ENCODE measurements at places on chromosomes 6 and 20.

GRCh38 chr6:158648682-158649131, 1.1 kb upstream of the SYTL3 start:
- DNase-seq = no peak

GRCh38 chr20:50969435-50969834, 10.8 kb downstream of the MOCS3 start:
- DNase-seq = no peak

DNA sequence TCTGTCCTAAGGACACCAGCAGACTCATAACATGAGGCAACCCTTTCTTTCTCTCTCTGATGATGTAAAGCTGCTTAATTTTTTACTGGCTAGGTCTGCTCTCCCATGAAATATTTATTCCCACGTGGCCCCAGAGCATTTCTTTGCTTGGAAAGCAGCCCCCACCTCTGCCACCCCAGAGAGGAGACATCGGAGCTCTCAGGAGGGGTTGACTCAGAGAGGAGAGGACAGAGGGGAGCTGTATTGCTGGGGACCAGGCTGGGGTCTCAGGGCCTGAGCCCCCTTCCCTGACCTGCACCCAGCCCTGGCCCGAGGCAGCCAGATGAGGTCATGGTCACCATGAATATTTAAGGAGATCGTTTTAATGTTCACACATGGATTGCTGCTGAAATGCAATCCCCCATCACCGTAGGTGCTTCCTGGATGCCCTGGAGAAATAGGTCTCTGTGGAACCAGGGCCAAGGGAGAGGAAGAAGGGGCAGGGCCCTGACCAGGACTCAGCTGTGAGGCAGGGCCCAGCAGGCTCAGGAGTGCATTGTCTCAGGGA, 117.5 kb downstream of the DLL1 start:
- no peak for DNase-seq

DNA sequence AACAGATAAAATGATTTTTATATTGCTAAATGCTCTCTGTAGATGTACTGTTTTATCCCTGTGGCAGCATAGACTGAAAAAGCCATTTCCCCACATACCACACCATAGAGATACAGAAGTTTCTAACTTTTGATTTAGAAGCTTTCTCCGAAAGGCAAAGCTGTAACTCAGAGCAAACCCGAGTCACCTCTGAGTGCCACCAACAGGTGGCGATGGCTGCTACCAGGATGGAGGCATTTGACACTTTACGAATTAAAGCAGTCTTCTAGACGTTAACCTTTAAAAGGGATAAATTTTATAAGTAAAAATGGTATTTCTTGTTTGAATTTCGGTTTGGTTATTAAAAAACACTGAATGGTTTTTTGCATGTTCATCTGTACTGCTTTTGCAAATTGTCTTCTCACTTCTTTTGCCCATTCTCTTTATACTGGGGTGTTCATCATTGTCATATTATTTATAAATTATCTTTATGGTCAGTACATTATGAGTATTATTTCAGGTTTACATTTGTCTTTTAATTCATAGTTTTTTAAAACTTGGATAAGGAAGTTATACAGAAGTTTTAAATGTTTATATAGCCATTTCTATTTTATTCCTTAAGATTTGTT, 201.0 kb upstream of the CEP162 start:
- DNase-seq = peak; percentile 1

DNA sequence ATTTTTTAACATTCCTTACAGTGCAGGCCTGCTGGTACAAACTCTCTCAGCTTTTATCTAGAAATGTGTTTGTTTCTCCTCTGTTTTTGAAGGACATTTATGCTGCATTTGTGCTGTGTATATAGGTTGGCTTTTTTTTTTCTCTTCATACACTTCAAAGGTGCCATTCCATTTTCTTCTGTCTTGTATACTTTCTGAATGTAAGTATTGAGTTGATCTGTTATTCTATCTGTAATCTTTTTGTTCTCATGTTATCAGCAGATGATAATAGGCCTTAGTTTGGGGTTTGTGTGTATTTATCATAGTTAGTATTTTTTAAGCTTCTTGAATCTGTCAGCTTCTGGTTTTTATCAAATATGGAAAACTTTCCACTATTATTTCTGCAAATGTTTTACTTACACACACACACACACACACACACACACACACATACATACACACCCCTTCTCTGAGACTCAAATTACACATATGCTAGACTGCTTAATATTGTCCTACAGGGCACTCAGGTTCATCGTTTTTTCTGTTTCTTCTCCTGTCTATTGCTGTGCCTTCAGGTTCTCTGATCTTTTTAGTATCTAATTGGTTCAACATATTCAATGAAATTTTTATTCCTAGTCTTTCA, 74.6 kb downstream of the RPP40 start:
- DNase-seq = no peak

DNA sequence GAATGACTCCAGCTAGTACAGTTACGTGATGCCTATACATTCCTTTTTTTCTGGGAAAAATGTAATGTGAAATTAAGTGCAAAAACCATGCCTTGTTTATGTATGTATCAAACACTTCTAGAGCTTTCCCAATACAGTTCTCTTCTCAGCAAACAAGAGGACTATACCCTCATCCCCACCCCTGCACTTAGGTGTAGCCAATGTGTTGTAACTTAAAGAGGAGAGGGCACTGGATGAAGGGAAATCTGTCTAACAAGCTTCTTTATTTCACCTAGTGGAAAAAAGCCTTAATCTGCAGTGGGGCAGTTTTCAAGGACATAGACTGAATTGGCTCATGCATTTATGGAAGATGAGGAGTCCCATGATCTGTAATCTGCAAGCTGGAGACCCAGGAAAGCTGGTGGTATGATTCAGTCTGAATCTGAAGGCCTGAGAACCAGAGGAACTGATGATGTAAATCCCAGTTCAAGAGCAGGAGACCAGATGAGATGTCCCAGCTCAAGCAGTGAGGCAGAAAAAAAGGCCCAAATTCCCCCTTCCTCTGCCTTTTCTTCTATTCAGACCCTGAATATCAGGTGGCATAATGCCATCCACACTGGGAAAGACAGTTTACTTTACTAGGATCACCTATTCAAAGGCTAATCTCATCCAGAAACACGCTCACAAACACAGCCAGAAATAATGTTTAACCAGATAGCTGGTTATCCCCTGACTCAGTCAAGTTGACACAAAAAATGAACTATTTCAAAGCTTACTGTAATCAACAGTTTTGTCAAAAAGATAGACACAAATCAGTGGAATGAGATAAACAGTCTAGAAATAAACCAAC, 25.8 kb upstream of the SLC17A3 start:
- DNase-seq = no peak

DNA sequence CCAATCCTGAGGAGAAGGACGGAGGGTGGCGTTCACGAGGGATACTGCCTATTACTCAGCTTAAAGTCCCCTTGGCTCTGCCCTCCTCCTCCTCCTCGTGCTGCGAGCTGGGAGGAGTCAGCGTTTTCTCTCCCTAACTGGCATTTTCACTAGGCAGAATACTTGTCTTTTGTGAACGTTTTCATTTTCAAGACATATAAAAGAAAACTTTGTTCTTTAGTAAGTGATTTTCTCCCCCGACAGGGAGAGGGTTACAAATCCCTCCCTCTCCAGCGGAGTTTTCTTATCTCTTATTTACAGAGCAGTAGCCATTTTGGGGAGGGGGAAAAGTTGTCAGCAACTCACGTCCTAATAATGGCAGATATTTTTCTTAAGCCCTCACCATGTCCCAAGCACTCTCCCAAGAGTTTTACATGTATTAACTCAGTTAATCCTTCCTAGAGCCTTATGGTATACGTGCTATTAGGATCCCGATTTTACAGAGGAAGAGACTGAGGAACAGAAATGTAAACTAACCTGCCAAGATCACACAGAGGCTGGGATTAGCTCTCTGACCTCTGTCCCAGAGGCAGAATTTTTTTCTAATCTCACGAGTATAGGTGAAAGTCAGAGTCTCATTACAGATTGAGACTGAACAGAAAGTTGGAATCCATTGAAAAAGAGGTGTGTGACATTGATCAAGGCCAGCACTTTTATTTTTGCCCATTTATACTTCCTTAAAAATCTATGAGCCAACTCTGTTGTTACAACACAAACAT, 30.0 kb upstream of the ZNF217 start:
- no peak for DNase-seq

- DNase-seq = no peak
Observed at GRCh38 chr6:4598384-4598995, 177.7 kb upstream of the CDYL start.

GRCh38 chr6:7691675-7692452, 34.0 kb upstream of the BMP6 start:
- DNase-seq = no peak

DNA sequence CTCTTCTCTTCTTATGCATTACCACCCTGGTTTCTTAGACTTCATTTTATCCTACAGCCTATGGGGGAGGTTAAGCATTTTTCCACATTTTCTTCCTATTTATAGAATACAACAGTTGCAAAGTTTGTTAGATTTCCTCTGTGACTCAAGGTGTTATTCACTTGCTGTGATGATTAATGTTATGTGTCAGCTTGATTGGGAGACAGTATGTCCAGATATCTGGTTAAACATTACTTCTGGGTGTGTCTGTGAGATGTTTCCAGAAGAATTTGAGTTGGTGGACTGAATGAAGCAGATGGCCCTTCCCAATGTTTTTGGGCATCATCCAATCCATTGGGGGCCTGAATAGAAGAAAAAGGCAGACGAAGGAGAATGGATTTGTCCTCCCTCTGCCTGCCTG, 131.3 kb downstream of the C6orf118 start:
- DNase-seq = no peak

DNA sequence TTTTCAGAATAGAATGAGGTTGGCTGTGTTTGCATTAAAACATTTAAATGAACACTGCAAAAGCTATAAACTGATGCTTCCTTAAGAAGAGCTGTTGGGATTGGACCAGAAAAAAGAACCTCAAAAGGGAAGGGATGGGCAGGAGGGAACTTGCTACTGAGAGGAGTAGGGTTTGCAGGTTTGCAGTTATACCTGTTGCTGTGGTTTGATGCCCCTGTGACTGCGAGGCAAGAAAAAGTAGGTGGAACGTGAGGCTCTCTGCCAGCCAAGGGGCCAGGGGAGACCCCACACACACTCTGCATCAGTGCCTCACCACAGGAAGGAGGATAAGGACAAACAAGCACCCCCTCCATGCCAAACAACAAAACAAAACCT, 197.2 kb downstream of the BCAS1 start:
- DNase-seq = no peak

DNA sequence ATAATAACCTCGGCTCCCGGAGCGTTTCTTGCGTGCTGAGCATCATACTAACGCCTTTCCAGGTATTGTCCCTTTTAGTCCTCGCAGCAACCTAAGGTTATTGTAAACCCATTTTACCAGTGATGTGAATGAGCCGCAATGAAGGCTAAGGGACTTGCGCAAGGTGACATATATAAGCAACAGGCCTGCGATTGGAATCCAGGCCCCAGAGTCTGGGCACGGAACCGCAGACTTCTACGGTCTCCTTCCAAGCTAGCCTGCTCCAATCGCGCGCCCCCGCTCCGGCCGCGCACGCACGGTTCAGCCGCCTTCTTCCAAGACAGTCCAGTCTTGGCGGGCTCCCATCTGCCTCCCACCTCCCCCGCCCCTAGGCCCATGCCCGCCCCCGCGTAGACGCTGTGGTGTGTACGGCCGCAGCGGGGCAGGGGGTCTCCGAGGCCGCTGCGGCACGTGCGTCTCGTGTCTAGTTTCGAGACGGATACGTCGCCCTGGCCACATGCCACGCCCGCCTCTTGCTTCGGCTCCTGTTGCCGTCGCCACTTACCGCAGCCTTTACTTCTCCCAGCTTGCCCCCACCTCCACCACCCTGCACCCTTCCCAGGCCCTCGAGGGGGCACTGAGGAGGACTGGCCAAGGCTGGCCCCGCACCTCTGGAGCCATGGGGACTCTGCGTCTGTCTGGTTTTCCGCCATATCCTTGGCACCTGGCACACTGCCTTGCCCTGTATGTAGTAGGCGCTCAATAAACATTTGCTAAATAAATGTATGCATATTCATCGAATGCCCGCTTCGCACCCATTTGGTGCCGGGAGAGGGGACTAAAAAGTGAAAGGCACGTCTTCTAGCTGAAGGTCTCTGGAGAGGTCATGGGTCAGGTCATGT, 855 bp upstream of the GFOD1 start:
- DNase-seq = no peak

- DNase-seq = no peak
Observed at GRCh38 chr20:60584221-60584620, 626.0 kb downstream of the CDH26 start.

DNA sequence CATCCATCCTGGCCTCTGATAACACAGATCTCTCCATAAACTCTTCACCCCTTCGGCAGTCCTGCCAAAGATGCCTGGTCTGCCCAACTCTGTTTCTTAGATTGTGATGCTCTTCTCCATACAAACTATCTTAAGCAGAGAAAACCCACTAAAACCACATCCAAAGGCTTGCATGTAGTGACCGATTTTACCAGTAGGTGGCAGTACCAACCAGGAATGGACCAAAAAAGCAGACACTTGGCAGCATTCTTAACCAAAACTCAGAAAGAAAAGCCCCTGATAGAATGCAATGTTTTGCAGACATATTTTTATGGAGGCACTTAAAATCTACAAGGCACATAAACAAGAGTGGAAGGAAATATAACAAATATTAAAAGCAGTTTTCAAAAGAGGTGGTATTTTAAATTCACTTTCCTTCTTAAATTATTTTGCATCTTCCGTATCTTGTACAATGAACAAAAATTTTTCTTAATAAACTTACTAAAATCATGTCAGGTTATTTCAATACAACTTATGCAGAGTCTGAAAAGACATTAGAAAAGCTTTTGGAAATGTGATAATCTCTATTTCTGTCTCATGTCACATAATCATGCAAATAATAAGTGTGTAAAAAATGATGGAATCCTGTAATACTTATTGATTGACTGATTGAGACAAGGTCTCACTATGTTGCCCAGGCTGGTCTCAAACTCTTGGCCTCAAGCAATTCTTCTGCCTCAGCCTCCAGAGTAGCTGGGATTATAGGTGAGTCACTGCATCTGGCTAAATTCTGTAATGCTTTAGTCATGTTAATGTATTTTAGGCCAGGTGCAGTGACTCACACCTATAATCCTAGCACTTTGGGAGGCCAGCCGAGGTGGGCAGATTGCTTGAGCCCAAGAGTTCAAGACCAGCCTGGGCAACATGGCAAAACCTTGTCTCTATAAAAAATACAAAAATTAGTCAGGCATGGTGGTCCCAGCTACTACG, 29.4 kb downstream of the LRP11 start:
- DNase-seq = peak; percentile 82

- no peak for DNase-seq
Observed at GRCh38 chr20:20095114-20095872, 43.0 kb downstream of the CFAP61 start.

- no peak for DNase-seq
Observed at GRCh38 chr20:17344790-17345189, 118.0 kb downstream of the PCSK2 start.

GRCh38 chr6:161374971-161375873, 101.4 kb upstream of the AGPAT4 start:
- DNase-seq = no peak

DNA sequence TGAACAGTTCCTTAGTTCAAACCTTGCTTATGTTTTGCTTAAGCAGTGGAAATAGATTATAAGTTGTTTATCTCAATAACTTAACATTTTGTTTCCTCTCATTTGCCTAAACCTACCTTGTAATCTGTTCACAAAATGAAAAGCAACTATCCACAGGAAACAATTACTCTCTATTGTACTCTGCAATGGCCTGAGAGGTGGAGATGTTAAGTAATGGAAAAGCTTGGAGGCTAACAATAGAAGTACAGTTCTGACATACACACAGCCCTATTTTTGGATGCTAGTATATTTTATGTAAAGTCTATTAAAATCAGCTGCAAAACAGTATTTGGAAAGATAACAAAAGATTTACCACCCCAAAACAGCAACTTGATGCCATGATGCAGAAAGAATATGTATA, 82.1 kb downstream of the TINAG start:
- DNase-seq = no peak

- no peak for DNase-seq
Observed at GRCh38 chr6:70337743-70338105, 34.8 kb upstream of the COL9A1 start.
